ENCODE measurements at places on chromosomes 11 and 22. TPM values are rescaled to one million over a fixed set of nuclear protein-coding genes. Genes with fewer than 3 reads are reported as not detected.

The RAG2 gene
- not detected for total RNA-seq

The LRRC56 gene
- total RNA-seq = 0.67 TPM

The CD3D gene
- 316 TPM for total RNA-seq

The SCGB1D2 gene
- not detected for total RNA-seq

The KRTAP5-2 gene
- not detected for total RNA-seq

The TUB gene
- 0.05 TPM for total RNA-seq

The KCNJ1 gene
- total RNA-seq = not detected

The TCN2 gene
- not detected for total RNA-seq

The FAM83F gene
- total RNA-seq = 2.0 TPM

The TSKU gene
- total RNA-seq = 6.5 TPM

The ARHGAP42 gene
- 0.41 TPM for total RNA-seq
